ENCODE measurements at places on chromosomes 2 and 18. TPM values are rescaled to one million over a fixed set of nuclear protein-coding genes. Genes with fewer than 3 reads are reported as not detected.

Gene RFX8
- total RNA-seq, result not detected

Gene UGT1A4
- total RNA-seq, result 0.93 TPM

Gene ABCG8
- 0.12 TPM for total RNA-seq

GRCh38 chr2:48362515-48362914 is 167.4 kb upstream of the STON1 start:
- no peaks in the 10 kb centered on the region for H3K27me3 ChIP-seq
- no peak overlapping the region for H3K27ac ChIP-seq
- no peaks in the 10 kb centered on the region for H3K36me3 ChIP-seq
- no peaks in the 10 kb centered on the region for H3K4me1 ChIP-seq
- H3K4me3 ChIP-seq, result no peak overlapping the region
- no peak for DNase-seq

DNA sequence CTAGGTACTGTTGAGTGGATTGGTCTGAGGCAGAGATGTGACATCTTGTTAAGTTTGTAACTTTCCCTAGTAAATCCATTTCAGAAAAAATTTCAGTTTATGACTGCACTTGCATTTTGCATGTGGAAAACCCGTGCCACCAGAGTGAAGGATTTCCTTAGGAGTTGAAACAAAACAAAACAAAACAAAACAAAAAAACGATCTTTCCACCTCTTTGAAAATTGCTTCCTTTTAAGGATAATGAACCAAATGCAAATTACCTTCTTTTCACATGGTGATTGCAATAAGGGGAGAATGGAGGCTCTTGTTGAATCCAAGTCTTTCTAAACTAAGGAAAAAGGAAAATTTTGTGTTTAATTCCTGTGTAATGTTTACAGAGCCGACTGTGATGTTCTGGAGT is 43.2 kb downstream of the PHLPP1 start:
- H3K4me3 ChIP-seq, result no peak overlapping the region
- no peak overlapping the region for H3K27ac ChIP-seq
- no peaks in the 10 kb centered on the region for H3K4me1 ChIP-seq

DNA sequence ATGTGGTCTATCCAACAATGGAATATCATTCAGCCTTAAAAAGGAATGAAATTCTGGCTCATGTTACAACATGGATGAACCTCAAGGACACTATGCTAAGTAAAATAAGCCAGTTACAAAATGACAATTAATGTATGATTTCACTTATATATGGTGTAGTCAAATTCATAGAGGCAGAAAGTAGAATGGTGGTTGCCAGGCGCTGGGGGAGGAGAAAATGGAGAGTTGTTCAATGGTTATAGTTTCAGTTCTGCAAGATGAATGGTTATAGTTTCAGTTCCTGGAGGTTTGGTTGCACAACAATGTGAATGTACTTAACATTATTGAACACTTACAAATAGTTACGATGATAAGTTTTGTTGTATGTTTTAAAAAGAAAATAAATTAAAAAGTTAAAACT is 79.2 kb upstream of the IL1R2 start:
- no peak for DNase-seq
- no peaks in the 10 kb centered on the region for H3K27me3 ChIP-seq
- no peaks in the 10 kb centered on the region for H3K4me1 ChIP-seq
- H3K4me3 ChIP-seq, result no peak overlapping the region

GRCh38 chr2:17892770-17893534 is 14.5 kb downstream of the KCNS3 start:
- H3K27ac ChIP-seq, result no peak overlapping the region
- H3K4me3 ChIP-seq, result no peak overlapping the region
- H3K27me3 ChIP-seq, result no peaks in the 10 kb centered on the region
- no peaks in the 10 kb centered on the region for H3K4me1 ChIP-seq

GRCh38 chr2:102110171-102110570 is 32.4 kb upstream of the IL1R1 start:
- no peaks in the 10 kb centered on the region for H3K27me3 ChIP-seq
- no peak for DNase-seq
- H3K4me1 ChIP-seq, result no peaks in the 10 kb centered on the region
- H3K36me3 ChIP-seq, result no peaks in the 10 kb centered on the region
- no peak overlapping the region for H3K27ac ChIP-seq

DNA sequence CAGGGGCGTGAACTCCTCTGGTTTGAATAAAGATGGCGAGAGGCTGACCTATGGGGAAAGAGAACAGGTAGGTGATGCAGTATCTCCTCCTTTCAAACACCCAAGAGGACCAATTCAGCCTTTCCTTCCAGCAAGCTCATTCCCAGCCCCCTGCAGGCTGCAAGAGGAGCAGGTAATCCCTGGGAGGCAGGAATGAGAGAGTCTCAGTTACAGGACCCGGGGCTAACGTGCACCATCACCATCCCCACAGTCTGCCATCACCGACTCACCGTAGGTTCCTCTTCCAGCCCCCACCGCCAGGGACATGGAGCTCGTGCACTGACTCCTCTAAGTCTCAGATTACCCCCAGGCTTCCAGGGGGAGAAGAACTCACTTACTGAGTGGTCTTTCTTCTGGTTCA is 26.7 kb downstream of the XDH start:
- DNase-seq, result no peak
- H3K27me3 ChIP-seq, result no peaks in the 10 kb centered on the region
- H3K4me3 ChIP-seq, result no peak overlapping the region

- no peak overlapping the region for H3K27ac ChIP-seq
- H3K27me3 ChIP-seq, result no peaks in the 10 kb centered on the region
- H3K4me3 ChIP-seq, result no peak overlapping the region
Measured at GRCh38 chr2:12796657-12797056, 79.9 kb downstream of the TRIB2 start.

DNA sequence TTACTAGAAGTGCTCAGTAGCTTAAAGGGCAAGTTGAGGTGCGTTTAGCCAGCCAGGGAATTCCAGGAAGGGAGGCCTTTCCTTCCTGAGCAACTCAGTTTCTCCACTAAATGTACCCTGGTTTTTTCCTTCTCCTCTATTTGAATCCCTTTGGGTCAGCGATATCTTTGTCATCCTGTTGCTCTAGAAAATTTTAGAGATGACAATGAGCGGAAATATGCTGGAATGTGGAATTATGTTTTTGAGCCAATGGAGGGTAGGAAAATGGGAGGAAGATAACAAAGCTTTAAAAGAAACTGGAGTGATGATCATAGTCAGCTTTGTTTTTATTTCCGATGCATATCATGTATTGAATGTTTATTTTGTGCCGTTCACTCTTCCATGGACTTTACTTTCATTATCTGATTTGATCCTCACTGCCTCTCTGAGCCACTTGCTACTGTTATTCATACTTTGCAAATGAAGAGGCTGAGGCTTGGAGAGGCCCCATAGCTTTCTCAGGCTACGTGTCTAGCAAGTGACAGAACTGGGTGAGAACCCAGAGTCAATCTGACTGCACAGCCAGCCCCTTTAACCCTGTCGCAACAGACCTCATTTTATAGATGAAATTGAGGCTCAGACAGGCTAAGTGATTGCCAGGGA is 67.3 kb downstream of the NTSR2 start:
- no peaks in the 10 kb centered on the region for H3K36me3 ChIP-seq
- H3K27ac ChIP-seq, result no peak overlapping the region
- no peak overlapping the region for H3K4me3 ChIP-seq
- DNase-seq, result no peak
- no peaks in the 10 kb centered on the region for H3K4me1 ChIP-seq

DNA sequence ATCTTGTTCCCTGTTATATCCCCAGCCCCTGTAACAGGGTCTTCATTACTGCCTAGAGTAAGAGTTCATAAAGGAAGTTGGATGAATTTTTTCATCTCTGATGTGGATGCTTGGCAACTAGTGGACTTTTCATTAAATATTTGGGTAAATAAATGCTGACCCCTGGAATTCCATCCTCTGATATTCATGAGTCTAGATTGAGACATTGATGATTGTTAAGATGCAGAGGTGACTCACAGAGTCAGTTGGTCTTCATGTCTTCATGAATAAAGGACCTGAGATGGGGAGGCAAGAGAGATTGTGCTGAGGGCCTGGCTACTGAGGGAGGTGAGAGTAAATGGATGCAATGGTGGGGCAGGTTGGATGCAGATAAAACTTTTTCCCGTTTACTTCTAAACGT is 132.7 kb upstream of the NT5C1B start:
- H3K36me3 ChIP-seq, result no peaks in the 10 kb centered on the region
- DNase-seq, result no peak
- H3K27ac ChIP-seq, result no peak overlapping the region
- no peaks in the 10 kb centered on the region for H3K27me3 ChIP-seq
